ENCODE measurements at places on chromosomes 6 and 20.

- DNase-seq = no peak
Observed at GRCh38 chr6:68760941-68761676, 126.0 kb downstream of the ADGRB3 start.

DNA sequence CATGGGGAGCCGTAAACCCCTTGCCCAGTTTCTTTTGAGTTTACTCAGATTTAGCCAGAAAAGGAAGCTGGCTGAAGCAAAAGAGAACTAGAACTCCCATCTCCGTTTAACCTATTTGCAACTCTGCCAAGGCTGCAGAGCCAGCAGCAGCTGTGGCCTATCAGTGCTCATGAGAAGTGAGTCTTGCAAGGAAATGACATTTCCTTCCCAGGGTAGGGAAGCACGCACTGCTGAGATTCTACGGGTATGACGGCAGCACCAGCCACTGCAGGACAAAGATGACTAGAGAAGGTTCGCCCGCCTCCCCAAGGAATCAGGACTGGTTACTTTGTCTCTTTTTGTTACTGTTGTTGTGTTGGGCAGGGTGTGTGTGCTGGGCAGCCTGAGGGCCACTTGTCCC, 47.6 kb downstream of the PPP1R3G start:
- DNase-seq = no peak

DNA sequence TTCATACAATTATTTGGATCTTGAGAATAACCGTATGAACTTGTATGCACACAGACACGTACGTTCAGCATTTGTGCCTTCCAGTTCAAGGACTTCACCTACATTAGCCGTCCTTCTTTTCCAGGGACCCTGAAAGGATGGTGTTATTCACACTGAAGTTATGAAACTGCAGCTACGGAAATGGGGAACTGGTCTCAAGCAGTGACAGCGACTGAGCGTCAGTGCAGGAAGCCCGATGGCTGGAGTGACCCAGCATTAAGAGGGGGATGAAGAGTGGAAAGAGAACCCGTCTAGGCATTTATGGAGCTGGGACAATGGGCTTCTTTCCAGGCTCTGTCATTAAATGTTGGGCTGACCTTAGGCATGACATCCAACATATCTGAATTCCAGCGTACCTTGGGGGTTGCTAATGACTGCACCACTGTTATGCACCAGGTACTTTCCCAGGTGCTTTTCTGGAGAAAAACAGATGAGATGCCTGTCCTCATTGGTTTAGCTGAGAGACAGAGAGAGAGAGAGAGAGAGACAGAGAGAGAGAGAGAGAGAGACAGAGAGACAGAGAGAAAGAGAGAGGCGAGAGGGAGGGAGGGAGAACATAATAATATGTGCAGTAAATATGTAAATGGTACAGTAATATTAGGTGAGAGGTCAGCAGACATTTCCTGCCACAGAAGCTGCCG, 204.7 kb upstream of the EXOC2 start:
- no peak for DNase-seq

DNA sequence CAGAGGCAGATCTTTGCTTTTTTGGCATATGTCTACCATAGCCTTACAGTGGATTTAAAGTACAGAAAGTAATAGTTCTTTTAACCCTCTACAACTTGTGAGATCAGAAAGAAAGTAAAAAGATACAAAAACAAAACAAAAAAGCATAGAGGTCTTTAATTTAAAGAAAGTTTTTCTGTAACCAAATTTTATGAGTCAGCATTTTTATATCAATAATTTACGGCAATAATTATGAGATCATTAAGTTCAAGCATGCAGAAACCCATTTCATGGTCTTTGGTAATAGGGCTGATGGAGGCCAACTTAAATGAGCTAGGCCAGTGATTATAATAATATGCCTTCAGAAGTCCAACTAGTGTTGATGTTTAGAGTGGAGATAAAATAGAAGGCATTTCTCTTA, 145.9 kb downstream of the AIG1 start:
- no peak for DNase-seq

- no peak for DNase-seq
Observed at GRCh38 chr20:44033344-44033743, 118.7 kb downstream of the TOX2 start.

- no peak for DNase-seq
Observed at GRCh38 chr20:51360451-51361201, 181.9 kb downstream of the NFATC2 start.

GRCh38 chr6:138538390-138539031, 39.2 kb upstream of the NHSL1 start:
- DNase-seq = no peak

DNA sequence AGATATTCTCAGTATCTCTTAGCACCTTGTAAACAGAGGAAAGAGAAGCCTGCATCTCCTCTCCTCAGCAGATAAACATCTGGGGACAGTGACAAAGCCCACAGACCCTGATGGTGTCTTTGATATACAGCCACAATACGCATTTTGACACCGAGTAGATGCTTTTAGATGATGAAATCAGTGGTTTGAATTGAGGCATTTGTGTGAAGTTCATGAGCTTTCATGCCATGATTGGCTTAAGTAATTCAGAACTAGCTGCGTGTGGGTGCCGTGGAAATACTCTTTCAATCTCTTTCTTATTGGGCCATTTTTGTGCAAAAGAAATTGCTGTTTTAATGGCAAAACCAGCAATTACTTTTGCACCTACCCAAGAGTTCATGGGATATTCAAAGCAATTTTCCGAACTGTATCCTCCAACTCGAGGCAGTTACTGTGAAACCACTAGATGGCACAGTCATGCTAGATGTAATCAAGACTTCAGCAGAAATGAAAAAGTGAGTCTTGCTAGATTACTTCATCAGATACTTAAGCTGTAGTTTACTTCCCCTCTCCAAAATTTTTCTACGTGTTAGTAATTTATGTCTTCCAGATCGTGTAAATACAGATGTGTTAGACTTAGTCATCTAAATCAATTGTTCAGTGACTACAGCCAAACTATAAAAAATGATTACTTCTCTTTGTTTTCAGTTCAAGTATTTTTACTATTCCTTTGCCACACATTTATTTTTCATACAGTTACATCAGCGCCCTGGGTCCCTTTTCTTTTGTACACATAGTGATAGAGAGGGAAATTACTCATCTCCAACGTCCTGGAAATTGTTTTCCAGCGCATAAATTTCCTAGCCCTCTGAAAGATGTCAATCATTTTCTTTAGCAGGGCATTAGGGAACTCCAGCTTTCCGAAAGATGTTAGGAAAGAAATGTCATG, 49.4 kb downstream of the IYD start:
- DNase-seq = no peak

DNA sequence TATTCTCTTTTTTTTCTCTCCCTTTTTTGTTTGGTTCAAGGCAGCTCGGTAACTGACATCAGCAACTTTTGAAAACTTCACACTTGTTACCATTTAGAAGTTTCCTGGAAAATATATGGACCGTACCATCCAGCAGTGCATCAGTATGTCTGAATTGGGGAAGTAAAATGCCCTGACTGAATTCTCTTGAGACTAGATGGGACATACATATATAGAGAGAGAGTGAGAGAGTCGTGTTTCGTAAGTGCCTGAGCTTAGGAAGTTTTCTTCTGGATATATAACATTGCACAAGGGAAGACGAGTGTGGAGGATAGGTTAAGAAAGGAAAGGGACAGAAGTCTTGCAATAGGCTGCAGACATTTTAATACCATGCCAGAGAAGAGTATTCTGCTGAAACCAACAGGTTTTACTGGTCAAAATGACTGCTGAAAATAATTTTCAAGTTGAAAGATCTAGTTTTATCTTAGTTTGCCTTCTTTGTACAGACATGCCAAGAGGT, 10.6 kb downstream of the HEY2 start:
- DNase-seq = no peak

DNA sequence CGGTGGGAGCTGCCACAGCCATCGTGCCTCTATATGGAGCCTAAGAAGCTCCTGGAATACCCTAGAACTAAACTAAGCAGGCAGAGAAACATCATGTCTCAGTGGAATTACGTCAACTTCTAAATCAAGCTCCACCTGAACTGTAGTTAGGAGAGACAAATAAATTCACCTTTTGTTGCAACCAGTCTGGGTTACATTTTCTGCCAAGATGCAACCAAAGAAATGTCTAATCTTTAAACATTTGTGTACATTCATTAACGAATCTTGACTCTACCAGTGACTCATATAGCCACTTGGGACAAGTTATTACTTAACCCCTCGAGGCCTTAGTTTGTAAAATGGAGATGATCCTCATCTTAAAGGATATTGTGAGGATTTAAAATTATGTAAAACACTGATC, 8.9 kb downstream of the PTPRK start:
- no peak for DNase-seq

- DNase-seq = no peak
Observed at GRCh38 chr6:17318435-17319165, 37.4 kb downstream of the RBM24 start.

GRCh38 chr20:504632-505075, 38.9 kb downstream of the CSNK2A1 start:
- no peak for DNase-seq

Measured in activated naive CD4-positive, alpha-beta T cell (primary cell).